Activated CD4-positive, alpha-beta T cell treated with anti-CD3 and anti-CD28 coated beads, Interleukin-2, amount 50 U/mL, for 4 hours (primary cell): ENCODE measurements at places on chromosomes 1 and 21.

- no peak for DNase-seq
Measured at GRCh38 chr1:31751822-31752241, 12.3 kb downstream of the ADGRB2 start.

DNA sequence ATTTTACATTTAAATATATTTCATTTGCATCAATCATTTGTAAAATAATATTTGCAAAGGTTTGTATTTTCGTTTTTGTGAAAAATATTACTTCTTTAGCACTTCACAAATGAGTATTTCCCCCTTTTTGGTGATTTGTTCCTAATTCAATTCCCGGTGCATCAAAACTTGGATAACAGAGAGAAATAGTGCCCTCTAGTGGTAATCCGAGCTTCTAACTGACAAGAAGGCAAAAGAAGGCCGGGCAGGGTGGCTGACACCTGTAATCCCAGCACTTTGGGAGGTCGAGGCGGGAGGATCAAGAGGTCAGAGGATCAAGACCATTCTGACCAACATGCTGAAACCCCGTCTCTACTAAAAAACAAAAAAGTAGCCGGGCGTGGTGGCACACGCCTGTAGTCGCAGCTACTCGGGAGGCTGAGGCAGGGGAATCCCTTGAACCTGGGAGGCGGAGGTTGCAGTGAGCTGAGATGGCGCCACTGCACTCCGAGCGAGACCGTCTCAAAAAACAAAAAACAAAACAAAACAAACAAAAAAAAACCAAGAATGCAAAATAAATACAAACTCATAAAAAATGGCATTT is 137.7 kb downstream of the COL11A1 start:
- DNase-seq: no peak

- no peak for DNase-seq
Measured at GRCh38 chr1:228305721-228306152, 97.9 kb downstream of the OBSCN start.

- DNase-seq: no peak
Measured at GRCh38 chr21:31501926-31502325, 157.6 kb upstream of the SOD1 start.

DNA sequence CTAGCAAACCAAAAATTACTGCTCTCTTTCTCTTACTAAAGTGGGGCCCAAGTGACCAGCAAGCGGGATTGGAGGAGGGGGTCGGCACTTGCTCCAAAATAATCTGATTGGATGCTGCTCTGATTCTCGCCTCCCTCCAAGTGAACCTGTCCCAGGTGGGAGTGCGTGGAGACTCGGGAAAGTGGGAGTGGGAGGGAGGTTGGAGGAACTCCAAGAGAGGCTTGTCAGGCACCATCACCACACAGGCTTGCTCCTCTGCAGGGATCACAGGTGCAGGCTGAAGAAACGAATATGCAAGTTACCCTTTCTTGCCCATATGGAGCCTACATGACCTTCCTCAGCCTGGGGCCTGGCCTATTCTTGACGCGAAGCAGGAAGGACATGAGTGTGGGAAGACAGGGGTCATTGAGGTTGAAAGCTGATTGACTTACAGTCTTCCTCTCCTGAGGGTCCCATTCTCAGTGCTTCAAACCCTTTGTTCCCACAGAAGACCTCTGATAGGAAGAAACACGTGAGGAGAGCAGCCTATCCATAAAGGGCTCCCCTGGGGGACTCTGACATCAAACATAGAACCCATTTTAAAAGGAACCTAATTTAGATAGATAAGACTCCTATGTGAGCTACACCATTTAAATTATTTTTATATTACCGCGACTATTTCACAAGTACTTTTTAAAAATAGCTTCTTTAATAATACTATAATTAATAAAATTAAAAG is 14.2 kb downstream of the RGS8 start:
- no peak for DNase-seq
